AG10803 (cell line): ENCODE measurements at places on chromosomes 2 and 18.
A peak's percentile ranks its signal among the peaks of the same experiment; 100 is the strongest.

GRCh38 chr18:75070625-75071483, 138.1 kb downstream of the PTGR3 start:
- DNase-seq: peak; percentile 61

DNA sequence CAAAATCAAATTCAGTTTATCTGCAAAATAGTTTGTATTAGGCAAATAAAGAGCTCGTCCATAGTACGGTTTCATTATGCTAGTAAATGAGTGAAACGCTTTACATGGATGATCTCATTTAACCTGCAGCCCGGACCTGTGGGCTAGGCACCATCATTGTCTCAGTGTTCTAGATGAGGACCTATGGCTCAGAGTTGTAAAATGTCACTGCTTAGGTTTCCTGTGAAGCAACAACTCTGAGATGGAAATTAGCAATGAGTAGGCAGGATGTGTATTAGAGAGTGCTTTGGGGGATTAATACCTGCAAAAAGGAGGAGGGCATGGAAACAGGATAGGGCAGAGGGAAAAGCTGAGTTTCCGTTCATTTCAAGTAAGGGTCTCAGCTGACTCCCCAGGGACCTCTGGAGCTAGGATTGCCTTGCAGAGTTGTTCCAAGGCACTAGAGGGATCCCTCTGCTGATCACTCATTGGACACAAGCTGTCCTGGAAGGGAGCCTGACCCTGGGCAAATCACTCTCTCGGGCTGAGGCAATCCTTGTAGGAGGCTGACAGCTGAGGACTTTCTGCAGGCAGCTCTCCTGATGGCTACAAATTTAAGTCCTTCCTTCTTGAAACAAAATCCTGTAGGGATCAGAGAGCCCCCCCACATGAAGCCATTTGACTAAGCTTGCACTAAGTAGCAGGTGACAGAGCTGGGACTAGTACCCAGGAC, 58.8 kb upstream of the SIX2 start:
- peak; percentile 29 for DNase-seq

DNA sequence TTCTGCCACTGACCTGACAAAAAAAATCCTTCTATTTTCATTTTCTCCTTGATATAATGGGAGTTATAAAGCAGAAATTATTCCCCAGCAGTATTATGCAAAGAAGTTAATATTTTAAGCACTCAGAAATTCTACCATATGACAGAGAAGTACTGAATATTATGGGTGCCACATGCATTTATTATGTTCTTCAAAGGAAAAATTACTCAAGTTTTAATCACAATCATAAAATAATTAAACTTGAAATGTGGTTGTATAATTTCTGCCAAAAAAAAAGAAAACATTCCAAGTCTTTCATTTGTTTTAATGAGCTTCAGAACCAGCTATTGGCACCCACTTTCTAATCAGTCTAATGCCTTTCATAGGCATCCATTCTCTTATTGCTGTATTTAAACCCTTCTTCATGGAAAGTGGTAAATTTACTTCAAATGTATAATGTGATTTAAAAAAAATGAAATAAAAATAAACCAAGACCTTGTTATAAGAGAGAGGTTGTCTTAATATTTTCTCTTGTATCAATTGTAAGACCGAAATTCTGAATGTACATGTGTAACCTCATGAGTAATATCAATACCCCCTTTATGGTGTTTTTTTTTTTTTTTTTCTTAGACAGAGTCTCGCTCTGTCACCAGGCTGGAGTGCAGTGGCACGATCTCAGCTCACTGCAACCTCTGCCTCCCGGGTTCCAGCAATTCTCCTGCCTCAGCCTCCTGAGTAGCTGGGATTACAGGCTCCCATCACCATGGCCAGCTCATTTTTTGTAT, 302.3 kb downstream of the IRS1 start:
- no peak for DNase-seq

- DNase-seq: peak; percentile 73
Measured at GRCh38 chr18:76412818-76413565, 82.0 kb downstream of the ZNF516 start.

DNA sequence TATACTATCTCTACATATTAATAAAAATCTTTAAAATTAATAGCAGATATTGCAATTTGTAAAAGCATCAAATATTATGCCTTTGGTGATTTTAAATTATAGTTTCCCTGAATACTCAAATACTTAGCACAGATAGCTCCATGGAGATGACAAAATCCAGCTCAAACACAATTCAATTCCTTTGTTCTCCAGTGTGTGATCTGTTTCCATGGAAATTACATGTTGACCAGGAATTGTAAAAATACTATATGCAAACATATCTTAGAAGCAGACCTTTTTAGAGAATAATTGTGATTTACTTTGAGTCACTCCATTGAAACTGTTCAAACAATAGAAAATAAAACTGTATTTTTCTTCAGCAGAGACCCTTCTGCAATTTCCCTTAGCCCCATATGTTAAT, 68.3 kb downstream of the FAM161A start:
- DNase-seq: no peak

DNA sequence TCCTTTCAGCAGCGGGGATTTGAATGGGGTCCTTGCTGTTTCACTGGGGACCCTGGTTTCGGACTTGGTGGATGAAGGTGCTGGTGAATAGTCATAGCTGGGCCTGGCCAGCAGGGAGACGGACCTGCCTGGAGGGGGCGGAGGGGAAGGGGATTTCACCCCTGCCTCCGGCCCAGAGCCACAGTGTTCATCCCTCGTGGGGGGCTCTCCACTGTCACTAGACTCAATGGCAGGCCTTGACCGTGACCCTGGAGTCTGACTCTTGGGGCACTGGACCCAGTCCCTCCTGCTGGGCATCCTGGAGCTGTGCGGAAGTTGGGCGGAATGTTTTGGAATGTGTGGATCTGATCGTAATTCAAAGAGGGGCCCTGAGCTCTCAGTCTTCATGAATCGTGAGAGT, 113.9 kb upstream of the LYPD1 start:
- DNase-seq: no peak

DNA sequence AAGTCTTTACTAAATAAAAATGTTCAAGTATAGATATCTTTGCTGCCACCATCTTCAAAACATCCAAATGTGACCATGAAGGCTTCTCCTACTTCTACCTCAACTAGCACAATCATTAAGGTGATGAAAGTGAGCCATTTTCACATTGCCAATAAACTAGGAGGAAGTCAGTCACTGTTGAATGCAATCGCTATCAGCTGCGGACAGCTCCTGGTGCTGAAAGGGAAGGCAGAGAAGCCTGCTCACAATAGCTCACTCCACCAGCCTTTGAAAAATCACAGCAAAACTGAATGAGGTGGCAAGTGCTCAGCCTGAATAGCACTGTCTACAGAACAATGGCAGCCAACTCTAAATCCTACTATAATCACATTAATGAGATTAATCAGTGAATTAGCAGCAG, 2.2 kb downstream of the MYT1L start:
- DNase-seq: no peak

GRCh38 chr18:57352761-57353136, 392 bp downstream of the ST8SIA3 start:
- no peak for DNase-seq

DNA sequence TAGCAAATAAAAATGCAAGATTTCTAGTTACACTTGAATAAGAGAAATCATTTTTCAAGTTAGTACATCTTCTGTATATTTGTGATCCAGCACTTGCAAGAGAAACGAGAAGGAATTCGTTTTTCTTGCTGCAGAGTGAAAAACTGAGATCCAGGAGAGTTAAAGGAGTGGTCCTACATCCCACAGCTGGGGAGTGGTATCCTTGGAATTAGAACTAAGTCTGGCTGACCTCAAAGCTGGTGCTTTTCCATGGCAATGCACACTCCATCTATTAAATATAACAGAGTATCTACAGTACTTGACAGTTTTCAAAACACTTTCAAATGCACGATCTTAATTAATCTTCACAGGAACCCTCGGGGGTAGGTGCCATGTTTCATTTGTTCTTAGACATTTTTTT, 46.8 kb downstream of the TRIB2 start:
- no peak for DNase-seq

DNA sequence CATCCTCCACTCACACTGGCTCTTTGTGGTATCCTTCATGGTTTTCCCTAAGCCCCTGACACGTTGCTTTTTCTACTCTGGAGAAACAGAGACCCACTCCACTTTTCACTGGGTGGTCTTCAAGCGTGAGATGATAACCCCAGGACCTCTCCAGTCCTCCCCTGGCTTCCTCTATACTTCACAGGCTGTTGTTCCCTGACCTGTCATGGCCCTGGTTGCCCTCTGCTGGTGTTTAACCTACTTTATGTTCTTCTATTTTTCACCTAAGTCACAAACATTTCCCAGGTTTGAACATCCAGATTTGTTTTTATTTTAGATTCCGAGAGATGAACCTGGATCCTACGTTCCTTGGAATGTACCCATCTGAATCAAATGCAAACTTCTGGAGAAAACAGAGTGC, 84.5 kb downstream of the AOX1 start:
- no peak for DNase-seq

GRCh38 chr2:128664499-128664971, 345.9 kb upstream of the HS6ST1 start:
- DNase-seq: no peak

- no peak for DNase-seq
Measured at GRCh38 chr18:37548679-37549289, 16.8 kb downstream of the CELF4 start.

GRCh38 chr2:134738141-134738870, 19.5 kb upstream of the TMEM163 start:
- peak; percentile 8 for DNase-seq

DNA sequence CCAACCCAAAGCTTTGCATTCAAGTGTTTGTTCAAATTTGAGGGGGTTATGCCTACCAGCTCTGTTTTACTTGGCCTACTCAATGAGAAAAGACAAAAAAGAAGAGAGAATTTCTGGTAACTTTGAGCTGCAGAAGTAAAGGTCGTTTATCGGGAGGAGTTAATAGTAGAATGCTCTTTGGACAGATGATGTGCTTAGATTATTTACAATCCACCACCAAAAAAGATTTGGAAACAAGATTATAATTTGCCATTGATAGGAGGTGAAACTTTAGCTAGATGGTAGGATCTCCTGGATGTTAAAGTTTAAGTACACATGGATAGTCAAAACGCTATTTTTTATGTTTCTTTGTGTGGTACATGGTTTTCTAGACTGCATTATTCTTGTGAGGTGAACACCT, 24.9 kb upstream of the CPS1 start:
- DNase-seq: no peak

- DNase-seq: no peak
Measured at GRCh38 chr18:39031647-39032046, 1466.0 kb upstream of the CELF4 start.

- DNase-seq: no peak
Measured at GRCh38 chr2:232539298-232540231, at the start of gene CHRNG. Gene CHRNG (plus strand): TSS chr2:232539692. CDS start chr2:232539748, 56 bp downstream.

- no peak for DNase-seq
Measured at GRCh38 chr2:25517701-25518100, 155.7 kb downstream of the DTNB start.

GRCh38 chr2:70357684-70358071, 55.8 kb upstream of the FAM136A start:
- DNase-seq: peak; percentile 77

GRCh38 chr2:202494300-202495229, 118.4 kb downstream of the BMPR2 start:
- peak; percentile 64 for DNase-seq

- no peak for DNase-seq
Measured at GRCh38 chr18:32698153-32698552, 74.7 kb downstream of the KLHL14 start.

GRCh38 chr2:96156926-96157648, 11.8 kb upstream of the DUSP2 start:
- DNase-seq: no peak

GRCh38 chr2:206488623-206489022, 45.3 kb downstream of the ADAM23 start:
- DNase-seq: no peak

- no peak for DNase-seq
Measured at GRCh38 chr2:166802475-166802874, 85.8 kb upstream of the XIRP2 start.

DNA sequence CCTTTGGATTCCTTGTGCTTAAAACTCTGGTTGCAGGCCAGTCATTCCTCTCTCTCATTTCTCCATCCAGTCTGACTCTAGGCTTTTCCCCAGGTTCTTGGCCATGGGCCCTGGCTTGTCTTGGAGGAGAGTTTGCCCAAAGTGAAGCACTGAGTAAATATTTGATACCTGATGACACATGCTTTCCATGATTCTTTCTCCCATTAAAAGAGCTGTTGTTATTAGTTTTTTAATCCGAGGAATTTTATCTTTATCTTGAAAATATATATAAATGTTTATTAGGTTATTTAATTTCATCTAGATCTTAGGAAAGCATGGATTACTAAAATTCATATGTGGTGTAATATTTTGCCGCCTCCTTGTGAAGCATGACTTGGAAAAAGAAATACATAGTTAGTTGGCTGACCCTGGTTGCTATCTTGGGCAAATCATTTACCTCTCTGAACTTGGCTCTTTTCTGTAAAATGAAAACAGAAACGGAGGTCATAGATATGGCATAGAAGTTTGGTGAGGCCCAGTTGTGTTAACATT, 650.1 kb downstream of the SLC4A3 start:
- peak; percentile 88 for DNase-seq

DNA sequence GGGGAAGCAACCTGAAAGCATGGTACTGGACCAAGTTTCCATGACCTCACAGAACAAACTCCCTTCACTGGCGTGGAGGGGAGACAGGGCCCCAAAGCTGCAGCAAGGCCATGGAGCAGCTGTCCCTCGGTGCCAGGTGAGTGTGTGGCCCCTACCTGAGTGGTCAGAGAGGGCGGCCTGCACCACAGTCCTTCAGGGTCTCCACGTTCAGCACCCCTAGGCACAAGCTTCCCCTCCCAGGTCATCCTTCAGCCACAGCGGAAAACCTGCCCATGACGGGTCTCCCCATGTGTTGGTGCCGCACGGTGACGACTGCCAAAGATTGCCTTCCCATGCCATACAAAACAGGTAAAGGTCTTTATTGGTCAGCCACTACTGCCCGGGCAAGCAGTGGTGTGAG, 201.6 kb downstream of the MGAT5 start:
- no peak for DNase-seq

DNA sequence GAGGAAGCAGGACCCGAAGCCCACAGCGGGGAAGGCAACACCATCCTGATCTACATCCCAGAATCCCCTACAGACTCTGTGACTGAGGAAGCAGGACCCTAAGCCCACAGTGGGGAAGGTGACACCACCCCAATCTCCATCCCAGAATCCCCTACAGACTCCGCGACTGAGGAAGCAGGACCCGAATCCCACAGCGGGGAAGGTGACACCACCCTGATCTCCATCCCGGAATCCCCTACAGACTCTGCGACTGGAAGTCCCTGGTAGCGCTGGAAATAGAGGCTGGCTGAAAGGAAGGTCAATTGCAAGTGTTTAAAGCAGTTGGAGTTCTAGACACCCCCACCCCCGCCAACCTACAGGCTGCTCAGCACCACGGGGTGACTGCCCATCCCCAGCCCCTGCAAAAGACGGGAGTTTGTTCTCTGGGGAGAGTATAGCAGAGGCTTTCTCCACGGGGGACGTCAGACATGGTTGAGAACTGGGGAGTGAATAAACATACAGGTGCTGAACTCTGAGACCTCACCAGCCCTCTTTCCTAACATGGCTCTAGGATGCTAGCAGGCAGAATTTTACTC, 21.0 kb downstream of the CIB4 start:
- no peak for DNase-seq

- DNase-seq: no peak
Measured at GRCh38 chr2:184215745-184216144, 382.6 kb upstream of the ZNF804A start.

GRCh38 chr2:169039702-169040101, 8.6 kb upstream of the ABCB11 start:
- DNase-seq: no peak

- no peak for DNase-seq
Measured at GRCh38 chr2:199991691-199992090, 36.3 kb downstream of the MAIP1 start.
